Activated B cell treated with CpG ODN at 0.5 μM for 24 hours (primary cell): ENCODE measurements at places on chromosomes 5 and 9. TPM values are rescaled to one million over a fixed set of nuclear protein-coding genes. Genes with fewer than 3 reads are reported as not detected.
A peak's percentile ranks its signal among the peaks of the same experiment; 100 is the strongest.

- DNase-seq, result no peak
- H3K4me1 ChIP-seq, result peaks cover 11% of the 10 kb centered on the region
- H3K4me3 ChIP-seq, result no peak overlapping the region
- no peaks in the 10 kb centered on the region for H3K36me3 ChIP-seq
These were observed 17.9 kb downstream of the SLCO4C1 start for GRCh38 chr5:102278231-102278630.

The PGM5 gene
- not detected in 2 replicates for total RNA-seq

DNA sequence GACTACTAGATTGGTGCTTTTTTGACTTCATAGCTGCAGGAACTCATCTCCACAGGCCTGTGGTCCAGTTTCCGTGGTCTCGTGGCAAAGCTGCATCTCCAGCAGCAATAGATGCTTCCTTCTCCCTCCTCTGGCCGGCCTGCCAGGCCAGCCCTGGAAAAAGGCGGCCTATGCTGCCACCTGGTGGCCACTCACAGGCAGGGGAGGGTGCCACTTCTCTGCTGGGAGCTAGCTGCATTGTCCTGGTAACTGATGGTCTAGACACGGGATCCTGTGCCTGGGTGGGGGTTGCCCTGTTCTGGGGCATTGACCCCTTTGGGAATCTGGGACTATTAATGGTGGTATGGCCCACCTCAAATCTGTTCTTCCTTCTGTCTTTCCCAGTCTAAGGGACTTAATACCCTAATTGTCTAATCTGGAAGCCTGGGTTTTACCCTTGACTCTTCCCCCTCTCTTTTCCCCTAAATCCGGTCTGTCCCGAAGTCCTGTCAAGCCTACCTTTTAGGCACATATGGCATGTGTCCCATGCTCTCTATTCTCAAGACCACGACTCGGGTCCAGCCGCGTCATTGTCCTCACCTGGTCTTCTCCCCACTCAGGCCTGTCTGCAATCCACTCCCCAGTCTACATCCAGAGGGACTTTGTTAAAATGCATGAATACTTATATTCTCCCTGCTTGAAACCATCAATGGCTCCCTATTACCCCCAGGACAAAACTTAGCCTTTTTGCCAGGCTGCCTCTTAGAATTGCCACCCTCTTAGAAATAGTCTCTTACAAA lies 20.1 kb upstream of the PTGS1 start:
- H3K27me3 ChIP-seq, result peaks cover 35% of the 10 kb centered on the region
- no peak overlapping the region for H3K27ac ChIP-seq
- H3K36me3 ChIP-seq, result no peaks in the 10 kb centered on the region

GRCh38 chr5:94481059-94481458 lies 137.3 kb downstream of the KIAA0825 start:
- no peaks in the 10 kb centered on the region for H3K27me3 ChIP-seq
- no peak overlapping the region for H3K4me3 ChIP-seq
- H3K36me3 ChIP-seq, result no peaks in the 10 kb centered on the region
- H3K27ac ChIP-seq, result no peak overlapping the region
- H3K4me1 ChIP-seq, result no peaks in the 10 kb centered on the region

The WWC1 gene
- total RNA-seq, result 1.3 and 2.0 TPM in 2 replicates

DNA sequence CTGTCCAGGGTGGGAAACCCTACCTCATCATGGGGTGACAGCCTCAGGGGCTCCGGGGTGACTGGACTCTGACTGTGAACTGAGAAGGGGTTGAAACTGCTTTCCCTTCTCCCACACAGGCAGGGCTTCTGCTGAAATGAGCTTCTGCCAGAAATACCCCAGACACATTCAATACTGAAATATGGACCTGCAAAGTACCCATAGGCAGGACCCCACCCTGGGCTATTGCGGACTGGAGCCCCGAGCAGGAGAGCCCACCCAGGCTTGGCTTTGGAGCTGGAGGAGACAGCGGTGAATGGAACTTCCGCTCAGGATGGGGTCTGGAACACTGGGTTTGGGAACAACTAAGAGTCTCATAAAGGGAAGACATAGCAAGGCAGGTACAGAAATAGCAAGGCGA lies 37.5 kb downstream of the IRX2 start:
- no peak overlapping the region for H3K4me3 ChIP-seq
- no peak overlapping the region for H3K27ac ChIP-seq
- DNase-seq, result no peak
- H3K36me3 ChIP-seq, result no peaks in the 10 kb centered on the region
- no peaks in the 10 kb centered on the region for H3K4me1 ChIP-seq

- no peak overlapping the region for H3K4me3 ChIP-seq
- H3K27me3 ChIP-seq, result no peaks in the 10 kb centered on the region
- no peak for DNase-seq
- H3K4me1 ChIP-seq, result no peaks in the 10 kb centered on the region
- H3K36me3 ChIP-seq, result no peaks in the 10 kb centered on the region
These were observed 53.6 kb downstream of the GIN1 start for GRCh38 chr5:103066326-103066725.

GRCh38 chr9:120913647-120914264 lies 12.8 kb downstream of the TRAF1 start:
- no peaks in the 10 kb centered on the region for H3K27me3 ChIP-seq
- no peak overlapping the region for H3K27ac ChIP-seq
- H3K4me1 ChIP-seq, result peaks cover 51% of the 10 kb centered on the region
- DNase-seq, result no peak

The C5orf52 gene
- total RNA-seq, result not detected in 2 replicates

DNA sequence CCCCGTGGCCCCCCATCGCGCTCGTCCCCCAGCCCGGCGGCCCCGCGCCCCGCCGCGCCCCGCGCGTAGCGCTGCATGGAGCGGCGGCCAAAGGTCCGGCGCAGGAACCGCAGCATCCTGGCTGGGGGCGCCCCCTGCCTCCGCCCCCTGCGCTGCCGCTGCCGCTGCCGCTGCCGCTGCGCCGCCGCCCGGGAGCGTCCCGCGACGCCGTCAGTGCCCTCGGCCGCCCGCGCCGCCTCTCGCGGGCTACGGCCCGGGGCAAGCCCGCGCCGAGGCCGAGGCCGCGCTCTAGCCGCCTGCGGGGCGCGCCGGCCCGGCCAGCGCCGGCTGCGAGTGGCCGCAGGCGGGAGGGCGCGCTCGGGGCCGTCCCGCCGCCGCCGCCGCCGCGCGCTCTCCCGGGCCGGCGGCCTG lies 523 bp downstream of the EPB41L4B start:
- peaks cover 19% of the 10 kb centered on the region for H3K4me1 ChIP-seq
- peaks cover 60% of the 10 kb centered on the region for H3K27me3 ChIP-seq
- H3K27ac ChIP-seq, result no peak overlapping the region
- H3K4me3 ChIP-seq, result no peak overlapping the region

DNA sequence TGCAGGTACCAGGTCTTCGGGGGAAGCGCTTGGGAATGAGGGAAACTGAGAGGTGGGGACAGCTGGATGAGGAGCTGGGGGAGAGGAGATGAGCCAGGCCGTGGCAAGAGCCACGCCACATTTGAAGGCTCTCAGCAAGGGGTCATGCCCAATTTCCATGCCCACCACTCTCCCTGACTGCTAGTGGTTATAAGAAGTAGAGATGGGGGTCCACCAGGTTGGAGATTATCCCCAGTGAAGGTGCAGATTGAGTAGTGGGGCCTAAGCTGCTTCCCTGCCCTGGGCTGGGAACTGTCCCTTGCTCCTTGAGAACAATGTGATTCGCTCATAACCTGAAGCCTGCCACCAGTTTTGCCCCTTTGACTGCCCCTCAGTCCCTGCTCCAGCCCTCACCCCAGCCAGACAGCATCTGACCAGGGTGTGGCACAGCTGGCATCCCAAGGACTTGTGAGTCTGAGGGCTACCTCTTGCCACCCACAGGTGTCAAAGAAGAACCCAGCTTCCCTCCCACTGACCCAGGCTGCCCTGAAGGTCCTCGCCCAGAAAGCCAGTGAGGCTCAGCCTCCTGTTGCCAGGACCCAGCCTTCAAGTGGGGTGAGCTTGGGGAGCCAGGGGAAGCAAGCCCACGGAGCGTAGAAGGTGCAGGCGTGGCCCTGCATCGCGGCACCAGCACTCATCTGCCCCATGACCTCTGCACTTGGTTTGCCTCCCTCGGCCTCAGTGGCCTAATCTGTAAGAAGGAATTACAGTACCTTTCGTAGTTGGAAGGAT lies 21.5 kb downstream of the CD74 start:
- no peak overlapping the region for H3K27ac ChIP-seq
- DNase-seq, result no peak
- H3K36me3 ChIP-seq, result peaks cover 91% of the 10 kb centered on the region

DNA sequence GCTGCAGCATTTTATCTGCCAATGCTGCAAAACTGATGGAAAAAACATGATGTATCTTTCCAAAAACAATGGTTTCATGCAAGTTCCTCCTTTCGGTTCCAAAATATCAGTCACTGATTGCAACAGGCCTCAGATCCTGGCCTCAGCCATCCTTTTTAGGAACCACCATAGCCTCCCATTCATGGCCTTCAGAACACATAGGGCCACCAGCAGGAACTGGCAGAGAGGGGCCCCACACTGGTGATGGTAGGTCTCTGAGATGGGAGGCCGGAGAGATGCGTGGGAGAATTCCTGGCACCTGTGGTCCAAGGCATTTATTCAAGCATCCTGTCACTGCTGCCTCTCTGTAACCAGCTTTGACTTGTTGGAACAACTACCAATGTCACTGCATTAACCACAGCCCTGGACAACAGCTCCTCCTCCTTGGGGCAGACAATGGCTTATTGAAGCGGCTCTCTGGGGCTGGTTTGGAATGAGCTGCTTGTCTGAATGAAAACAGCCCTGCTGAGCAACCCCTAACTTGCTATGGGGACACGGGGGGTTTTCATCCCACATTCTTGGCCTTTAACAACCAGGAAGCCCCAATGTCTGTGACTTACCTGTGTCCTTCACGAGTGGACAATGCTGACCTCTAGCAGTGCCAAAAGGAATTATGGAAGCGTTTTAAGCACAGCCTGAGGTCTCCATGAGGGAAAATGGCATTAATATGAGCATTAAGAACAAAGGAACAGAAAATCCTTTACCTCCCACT lies 108.1 kb downstream of the LHFPL2 start:
- H3K4me3 ChIP-seq, result no peak overlapping the region
- H3K27me3 ChIP-seq, result no peaks in the 10 kb centered on the region
- DNase-seq, result no peak
- H3K4me1 ChIP-seq, result peaks cover 14% of the 10 kb centered on the region
- no peak overlapping the region for H3K27ac ChIP-seq

DNA sequence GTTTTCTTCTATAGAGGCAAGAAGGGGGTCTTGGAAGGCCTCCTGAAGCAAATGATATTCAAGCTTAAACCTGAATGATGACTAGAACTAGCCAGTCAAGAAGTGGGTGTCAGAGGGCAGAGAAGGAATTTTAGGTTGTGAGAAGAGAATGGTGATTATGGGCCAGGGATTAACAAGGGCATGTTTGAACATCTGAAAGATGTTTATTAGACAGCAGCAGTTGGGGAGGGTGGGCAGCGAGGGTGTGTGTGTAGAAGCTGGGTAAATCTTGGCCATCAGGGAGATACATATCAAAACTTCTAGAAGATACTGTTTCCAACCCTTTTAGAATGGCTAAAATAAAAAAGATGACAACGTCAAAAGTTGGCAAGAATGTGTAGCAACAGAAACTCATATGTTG lies 54.5 kb downstream of the MAN2A1 start:
- H3K4me1 ChIP-seq, result peaks cover 30% of the 10 kb centered on the region
- no peak overlapping the region for H3K4me3 ChIP-seq
- no peaks in the 10 kb centered on the region for H3K27me3 ChIP-seq

GRCh38 chr5:94620256-94620655 lies 1.8 kb downstream of the SLF1 start:
- peaks cover 10% of the 10 kb centered on the region for H3K36me3 ChIP-seq
- H3K4me3 ChIP-seq, result peak overlapping the region; percentile 96
- H3K27ac ChIP-seq, result no peak overlapping the region
- H3K27me3 ChIP-seq, result no peaks in the 10 kb centered on the region
